T-helper 17 cell (primary cell): ENCODE measurements at places on chromosomes 4 and X.

DNA sequence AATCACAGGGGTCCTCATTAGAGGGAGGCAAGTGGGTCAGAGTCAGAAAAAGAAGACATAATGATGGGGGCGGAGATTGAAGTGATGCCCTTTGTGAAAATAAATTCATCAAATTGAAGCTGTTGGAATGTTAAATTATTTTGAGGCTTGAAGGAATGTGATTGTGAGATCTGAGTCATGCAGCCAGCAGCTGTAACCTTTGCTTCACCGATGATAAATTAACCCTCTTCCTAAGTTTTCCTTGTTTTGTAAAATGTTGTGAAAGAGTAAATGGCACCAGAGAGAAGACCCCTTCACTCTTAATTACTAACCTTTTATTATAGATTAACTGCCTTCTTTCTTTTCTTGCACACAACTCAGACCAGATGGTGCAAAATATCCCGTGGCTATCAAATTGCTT is 47.7 kb upstream of the FAM9A start:
- DNase-seq: no peak

DNA sequence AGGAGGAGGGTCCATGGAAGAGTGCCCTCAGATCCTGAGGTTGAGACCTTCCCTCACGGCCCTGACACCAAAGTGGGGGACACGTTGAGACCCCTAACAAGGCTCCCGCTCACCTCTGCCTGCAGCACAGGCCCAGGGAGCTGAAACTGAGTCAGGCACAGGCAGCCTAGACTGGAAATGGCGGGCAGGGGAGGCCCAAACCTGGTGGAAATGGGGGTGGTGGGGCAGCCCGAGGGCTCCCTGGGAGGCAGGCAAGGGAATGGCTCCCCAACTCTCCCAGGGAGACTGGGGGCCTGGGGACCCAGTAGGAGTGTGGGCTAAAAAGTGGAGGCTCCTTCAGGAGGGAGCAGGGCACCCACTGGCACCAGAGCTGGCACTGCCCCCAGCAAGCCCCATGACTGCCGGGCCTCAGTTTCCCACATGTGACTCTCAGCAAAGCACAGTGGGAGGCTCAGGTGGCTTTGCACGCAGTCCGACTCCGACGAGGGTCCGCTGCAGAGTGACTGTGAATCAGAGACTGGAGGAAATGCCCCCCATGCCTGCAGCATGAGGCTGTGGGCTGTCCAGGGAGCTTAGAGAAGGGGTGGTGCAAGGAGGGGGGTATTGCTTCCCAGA is 5.9 kb downstream of the NKX1-1 start:
- no peak for DNase-seq

DNA sequence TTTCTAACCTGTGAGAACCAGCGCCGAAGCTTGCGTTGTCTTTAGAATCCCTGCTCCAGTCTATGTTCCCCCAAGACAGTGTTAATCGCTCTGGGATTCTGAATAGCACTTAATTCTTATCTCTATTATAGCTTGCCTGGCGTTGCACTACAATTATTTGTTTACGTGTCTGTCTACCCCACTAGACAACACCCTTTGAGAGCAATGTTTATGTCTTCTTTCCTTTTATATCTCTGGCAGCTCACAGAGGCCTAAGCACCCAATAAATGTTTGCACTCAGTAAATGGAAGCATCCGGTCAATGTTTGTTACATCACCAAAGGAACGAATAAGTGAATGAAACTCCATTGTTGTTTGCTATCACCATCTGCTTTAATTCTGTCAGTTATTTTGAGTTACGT is 4.8 kb upstream of the NHS start:
- DNase-seq: no peak

DNA sequence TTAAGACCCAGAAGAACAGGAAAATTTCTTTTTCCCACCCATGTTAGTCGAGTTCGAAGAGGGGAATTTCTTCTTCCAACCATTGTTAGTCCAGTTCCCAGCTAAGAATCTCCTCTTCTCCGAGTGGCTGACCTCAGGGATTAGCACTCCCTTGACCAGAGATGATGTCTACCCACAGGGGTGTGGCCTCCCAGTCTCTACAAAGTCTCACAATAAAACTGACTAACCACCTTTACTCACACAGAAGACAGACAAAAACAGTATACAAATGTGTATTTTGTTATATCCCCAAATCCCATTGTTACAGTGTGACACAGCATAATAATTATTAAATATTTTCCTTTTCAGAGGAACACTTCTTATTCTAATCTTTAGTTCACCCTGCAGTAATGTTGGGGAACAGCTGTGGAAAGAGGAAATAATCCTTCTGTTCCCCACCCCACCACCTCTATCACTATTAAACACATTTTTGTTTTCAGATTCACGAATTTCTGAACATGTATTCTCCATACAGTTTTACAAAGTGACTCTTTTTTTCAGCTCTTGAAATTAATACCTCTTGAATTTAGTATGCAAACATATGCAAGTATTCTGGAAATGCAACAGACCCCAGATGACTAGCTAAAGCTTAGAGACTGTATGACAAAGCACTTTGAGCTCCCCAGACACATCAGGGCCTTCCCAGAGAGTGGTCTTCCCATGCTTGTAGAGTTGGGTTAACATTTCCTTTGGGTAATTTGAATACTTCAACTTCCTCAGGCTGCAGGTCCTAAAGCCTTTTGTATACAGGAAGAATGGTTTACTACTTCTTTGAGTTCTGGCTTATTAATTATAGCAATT is 62.5 kb upstream of the NFKB1 start:
- DNase-seq: no peak

DNA sequence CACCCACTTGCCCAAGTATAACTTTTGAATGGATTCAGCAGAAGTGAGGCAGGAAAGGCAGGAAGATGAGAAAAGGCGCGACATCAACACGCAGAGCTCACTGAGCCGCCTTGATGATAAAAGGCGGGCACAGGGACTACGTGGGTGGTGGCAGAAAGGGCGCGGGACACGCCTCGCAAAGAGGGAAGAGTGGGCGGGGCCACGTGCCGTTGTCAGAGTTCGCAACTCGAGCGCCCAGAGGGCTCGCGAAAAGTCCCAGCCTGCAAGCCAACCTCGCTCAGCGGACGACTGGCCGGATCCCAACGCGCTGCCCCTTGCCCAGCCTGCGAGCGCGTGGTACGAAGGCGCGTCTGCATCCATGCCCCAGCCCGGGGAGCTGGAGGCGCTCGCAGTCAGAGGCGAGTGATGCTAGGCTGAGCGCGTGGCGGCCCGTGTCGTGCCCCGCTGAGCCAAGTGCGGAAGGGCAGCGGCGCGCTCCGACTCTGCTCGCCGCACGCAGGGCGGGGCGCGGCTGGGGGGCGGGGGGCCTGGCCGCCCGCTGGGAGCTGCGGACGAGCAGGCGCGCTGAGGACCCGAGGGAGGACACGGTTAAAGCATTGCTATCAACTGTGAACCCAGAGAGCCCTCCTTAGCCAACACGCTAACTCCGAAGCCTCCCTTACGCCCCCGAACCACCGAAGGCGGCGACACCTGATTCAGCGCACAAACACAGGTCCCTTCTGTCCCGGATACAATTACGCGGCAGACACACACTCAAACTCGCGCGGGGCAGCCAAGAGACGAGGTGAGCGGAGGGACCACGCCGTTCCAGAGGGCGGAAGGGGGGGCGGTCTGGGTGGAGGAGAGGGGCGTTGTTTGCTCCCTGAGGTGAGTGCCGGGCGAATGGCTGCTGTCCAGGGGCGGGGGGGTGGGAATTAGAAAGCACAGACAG is at the start of gene UGT8:
UGT8 (plus strand) TSS at position 617 of the 931 bp plus-strand sequence. CDS start 24,074 bp downstream, outside the sequence.
- no peak for DNase-seq

- no peak for DNase-seq
Observed at GRCh38 chrX:7330556-7330955, 182.6 kb upstream of the PUDP start.

DNA sequence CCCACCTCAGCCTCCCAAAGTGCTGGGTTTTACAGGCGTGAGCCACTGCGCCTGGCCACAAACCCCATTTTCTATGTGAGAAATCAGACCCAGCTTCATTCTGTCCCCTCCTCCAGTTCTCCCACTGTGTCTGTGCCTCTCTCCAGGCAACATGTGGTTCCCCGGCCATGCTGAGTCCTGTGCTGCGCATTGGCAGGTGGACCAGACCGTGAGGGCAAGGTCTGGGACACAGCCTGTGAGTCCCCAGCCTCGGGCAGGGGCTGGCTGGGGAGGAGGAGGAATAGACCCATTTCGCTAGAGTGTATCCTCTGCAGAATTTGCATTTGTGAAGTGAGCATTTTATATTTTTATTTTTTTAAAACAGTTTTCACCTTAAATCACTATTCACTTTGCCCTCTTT is 21.5 kb upstream of the CLDN24 start:
- DNase-seq: no peak

DNA sequence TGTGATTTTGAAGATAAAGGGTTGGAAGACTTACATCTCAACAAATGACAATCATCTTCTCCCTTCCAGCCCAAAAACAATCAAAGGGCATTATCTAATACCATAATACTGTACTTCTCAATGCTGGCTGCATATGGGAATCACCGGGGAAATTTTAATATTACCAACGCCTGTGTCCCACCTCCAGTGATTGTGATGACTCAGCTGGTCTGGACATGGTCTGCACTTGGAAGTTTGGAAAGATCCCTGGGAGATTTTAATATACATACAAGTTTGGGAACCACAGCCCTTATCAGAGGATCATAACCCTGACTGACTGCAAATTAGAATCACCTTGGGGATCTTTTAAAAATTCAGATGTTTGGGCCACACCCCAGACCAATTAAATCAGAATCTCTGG is 29.9 kb downstream of the ARL13A start:
- DNase-seq: no peak

DNA sequence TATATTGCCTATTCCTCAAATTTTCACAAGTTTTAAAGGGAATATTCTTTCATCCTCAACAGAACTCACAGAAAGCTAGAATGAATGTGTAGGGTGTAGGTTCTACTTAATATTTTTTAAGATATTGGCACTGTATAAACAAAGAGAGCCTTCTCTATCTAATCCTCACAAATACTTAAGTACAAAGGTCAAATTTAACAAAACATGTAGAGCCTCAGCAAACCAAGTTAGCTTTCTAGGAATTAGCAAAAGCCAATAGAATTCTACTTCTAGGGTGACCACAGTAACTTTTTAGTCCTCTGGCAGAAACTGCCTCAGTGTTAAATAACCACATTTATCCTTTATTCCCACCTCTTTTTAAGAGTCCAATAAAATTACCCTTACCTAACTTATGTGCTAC is 19.3 kb downstream of the DHX15 start:
- DNase-seq: no peak

- DNase-seq: no peak
Observed at GRCh38 chr4:6815029-6815836, 32.7 kb downstream of the KIAA0232 start.

DNA sequence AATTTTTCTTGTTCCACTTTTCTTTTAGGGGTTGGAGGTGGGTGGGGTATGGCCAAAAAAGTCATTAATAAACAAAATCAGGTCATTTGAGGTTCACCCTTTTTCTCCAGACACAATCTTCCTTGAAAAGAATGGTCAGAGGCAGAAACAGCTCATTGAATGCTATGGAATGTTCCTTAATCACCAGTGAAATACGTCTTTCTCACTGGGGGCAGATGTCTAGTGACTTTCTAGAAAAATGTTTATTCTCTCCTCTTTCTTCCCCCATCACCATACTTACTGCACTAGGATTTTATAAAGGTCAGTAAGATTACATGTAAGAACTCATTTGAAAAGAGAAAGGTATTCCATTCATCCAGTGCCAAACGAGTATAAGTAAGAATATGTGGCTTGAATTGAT is 44.5 kb downstream of the MGST2 start:
- no peak for DNase-seq

GRCh38 chrX:107632346-107632745 is 4.0 kb downstream of the PRPS1 start:
- no peak for DNase-seq

- no peak for DNase-seq
Observed at GRCh38 chr4:165758086-165758485, 115.0 kb upstream of the TLL1 start.

GRCh38 chr4:66575008-66575696 is 904.9 kb upstream of the EPHA5 start:
- no peak for DNase-seq

GRCh38 chr4:40309250-40309774 is 25.8 kb upstream of the CHRNA9 start:
- DNase-seq: peak; percentile 79

DNA sequence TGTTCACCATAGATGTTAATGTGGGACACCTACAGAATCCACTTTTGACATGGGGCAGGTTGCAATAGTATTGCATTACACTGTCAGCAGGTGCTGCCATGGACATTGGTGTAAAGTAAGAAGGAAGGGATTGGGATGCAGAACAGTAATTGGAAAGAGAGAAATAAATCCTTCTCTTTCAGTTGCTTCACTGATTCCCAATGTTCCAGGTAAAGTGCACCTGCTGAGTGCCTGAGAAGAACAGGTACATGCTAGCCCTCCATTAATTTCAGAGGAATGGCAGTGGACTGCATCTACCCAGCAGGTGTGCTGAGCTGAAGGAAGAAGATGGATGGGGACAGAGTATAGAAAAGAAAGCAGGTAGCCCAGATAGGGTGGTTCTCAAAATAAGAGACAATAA is 248.5 kb downstream of the TENM3 start:
- no peak for DNase-seq

DNA sequence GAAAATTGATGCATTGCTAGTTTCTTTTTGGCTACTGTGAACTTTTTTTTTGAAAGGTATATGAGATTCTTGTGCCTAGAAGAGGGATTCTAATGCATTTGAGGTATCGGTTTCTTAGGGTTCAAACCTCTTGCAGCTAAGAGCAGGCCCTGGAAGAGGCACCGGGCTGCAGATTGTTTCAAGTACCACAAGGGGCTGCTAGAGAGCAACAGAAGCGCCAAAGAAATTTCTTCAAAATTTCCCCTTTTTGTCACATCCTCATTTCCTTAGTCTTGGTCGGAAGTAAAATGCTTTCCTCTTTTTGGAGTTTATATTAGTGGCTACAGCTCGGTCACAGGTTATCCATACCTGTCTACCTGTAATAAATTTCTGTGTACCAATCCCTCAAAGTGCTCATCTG is 89.8 kb downstream of the PDGFRA start:
- DNase-seq: no peak

DNA sequence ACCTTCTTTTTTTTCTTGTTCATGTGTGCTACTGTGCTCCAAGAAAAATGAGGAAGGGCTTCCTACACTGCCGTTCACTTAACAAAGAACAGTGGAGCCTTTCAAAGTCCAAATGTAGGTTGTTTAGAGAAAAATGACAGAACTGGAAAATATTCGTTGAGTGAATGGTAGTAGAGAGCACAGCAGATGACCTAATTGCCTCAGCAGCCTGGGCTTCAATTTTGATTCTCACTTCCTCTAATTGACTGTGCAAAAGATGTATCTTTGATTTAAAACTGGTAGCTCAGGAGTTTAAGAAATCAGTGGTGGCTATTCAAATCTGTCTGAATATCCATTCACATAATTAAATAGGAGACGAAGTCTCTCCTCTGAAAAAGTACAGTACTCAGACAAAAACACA is 5.2 kb downstream of the NLGN4X start:
- no peak for DNase-seq

DNA sequence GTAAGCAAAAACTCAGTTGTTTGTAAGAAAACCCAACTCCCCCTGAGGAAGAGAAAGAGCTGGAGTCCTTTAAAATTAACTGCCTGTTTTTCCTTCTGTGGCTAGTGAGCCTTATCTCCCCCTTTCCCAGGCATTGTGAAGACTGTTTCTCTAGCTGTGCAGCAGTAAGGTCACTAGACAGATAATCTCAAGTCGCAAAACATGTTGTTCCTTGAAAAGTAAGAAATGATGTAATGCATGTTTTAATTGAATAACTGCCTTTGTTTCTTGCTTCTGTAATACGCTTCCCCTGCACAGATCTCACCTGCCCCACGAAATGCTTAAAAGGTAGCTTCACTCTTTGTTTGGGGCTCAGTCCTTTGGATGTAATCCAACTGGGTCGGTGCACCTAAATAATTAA is 5.8 kb upstream of the GAGE12J start:
- no peak for DNase-seq

GRCh38 chrX:45508454-45508853 is 307.8 kb upstream of the DIPK2B start:
- no peak for DNase-seq
